ENCODE measurements at places on chromosomes 3 and 15.

GRCh38 chr3:153171256-153171655, 9.2 kb downstream of the RAP2B start:
- DNase-seq = no peak

DNA sequence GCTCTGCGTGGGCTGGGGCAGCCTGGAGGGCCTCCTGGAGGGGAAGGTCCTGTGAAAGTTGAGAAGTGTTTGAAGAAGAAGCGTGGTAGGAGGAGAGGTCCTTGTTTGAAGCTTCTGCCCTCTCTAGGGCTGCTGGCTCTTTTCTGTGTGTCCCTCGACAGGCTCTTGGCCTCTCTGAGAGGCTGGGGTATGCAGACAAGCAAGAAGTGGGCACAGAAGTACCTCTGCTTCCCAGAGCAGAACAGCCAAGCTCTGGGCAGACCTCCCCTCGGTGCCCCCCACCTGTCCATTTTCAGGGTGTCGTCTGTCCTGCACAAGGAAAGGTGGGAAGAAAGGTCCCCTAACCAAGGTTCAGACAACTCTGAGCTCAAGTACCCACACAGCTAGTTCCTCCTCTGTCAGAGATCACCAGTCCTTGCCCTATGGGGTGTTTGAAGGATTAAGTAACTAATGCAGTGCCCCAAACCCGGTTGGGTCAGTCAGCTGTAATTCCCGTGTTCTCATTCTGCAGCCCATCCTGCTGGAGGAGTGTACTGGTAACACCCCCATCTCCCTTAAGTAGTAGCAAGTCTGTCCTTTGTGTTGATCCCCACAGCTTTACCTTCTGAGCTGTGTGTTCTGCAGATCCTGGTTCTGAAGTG, 6.3 kb downstream of the CSK start:
- no peak for DNase-seq

DNA sequence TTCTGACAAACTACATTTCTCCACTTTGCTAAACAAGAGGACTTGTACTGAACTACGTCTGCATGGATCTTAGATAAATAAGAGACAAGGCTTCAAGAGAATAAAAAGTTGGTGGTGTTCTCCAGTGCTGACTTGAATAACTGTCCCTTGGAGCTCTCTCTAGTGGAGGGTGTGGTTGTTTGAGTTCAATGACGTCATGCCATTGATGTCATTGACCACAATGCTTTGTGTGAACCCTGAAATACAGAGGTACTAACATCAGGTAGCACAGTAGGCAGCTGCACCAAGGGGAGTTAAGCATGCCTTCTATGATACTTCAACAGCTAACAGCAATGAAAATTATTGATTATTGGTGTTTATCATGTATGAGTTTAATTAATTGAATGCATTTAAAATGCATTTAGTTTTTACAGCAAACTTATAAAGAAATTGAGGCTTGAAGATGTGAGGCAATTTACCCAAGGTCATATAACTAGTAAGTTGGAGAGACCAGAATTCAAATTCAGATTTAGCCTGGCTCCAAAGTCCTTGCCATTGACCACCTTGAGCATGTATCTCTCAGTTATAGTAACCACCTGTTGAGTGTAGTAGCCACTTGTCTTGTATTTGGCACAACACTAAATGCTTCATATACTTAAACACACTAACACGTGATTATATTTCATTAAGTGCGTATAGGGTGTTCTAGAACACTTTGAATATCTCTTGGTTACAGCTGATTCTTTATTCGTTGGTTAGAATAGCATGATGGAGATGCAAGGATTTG, 126.0 kb upstream of the ANKRD28 start:
- DNase-seq = no peak

DNA sequence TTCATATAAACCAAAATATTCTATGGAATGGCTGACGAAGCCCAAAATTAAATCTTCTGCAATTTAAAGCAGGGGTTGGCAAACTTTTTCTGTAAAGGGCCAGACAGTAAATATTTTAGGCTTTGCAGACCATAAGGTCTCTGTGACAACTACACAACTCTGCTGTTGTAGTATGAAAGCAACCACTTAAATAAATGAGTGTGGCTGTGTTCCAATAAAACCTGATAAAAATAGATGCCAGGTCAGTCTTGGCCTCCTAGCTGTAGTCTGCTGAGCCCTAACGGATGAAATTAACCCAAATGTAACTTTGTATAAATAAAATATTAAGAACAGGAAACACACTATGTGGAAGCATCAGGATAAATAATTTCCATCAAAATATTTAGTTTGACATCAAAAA, 104.2 kb downstream of the FBXL22 start:
- no peak for DNase-seq

- no peak for DNase-seq
Observed at GRCh38 chr3:24387493-24387892, 107.2 kb downstream of the THRB start.

- DNase-seq = no peak
Observed at GRCh38 chr3:127370906-127371305, 83.1 kb upstream of the PRR20G start.

GRCh38 chr3:157094301-157094700, 65.6 kb downstream of the CCNL1 start:
- no peak for DNase-seq

DNA sequence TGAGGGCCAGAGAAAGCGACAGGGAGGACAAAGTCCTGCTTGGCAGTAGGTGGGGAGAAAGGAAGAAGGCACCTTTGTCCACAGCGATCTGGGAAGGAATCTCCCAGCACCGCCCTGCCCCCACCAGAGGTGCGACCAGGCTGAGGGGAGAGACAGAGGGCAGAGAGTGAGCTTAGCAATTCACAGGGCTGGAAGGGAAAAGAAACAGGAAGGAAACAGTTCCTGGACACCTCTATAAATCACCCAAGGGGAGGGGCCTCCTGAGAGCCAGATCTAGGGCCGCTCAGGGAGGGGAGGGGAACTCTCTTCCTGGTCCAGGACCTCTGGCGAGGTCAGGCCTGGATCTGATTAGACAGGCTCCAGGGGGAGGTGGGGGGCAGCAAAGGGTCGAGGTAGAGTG, 35.4 kb downstream of the RNU5B-1 start:
- no peak for DNase-seq

GRCh38 chr3:177358091-177358976, 161.1 kb upstream of the TBL1XR1 start:
- DNase-seq = no peak

GRCh38 chr3:46998121-46998851, 18.8 kb downstream of the NBEAL2 start:
- DNase-seq = no peak

DNA sequence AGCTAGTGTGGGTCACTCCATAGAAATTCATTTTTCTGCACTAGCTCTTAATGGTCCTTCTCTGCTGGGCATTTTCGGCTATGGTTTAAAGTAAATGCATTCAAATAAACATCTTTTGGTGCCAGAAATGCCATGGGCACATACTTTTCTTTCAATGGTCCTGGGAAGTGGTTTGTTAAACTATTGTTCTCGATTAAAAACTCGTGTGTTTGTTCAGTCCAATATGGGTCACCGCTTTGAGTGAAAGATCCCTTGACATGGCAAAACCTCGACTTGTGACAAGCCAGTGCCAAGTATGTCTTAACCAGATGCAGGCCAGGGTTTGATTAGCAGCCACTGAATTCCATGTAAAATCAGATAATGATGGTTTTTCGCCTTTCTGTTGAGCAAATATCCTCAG, 331.9 kb upstream of the WNT5A start:
- no peak for DNase-seq

DNA sequence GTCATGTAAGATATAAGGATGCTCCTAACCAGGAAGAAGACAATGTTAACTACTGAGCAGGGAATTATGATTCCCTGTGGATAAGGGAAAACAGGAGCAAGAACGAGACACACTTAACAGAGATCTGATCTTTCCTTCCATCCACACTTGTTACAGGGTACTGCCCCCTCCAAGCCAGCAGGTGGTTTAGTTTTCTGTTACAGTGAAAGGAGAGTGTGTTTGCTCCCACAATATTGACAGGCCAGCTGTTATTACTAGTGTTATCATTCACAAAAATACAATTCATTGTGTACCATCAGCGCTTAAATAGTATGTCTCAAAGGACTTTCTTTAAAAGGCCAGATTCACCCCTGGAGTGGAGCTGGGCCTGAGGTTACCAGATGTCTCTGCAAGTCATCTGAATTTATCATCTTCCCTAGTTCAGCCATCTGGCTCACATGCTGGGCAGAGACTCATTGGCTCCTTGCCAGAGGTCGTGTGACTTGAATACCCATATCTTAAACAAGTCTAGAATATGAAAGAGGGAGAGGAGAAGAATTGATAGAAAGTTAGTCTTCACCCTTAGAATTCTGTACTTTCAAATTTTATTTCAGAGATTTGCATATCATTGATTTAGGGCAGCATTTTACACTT, 16.8 kb upstream of the FMN1 start:
- no peak for DNase-seq

DNA sequence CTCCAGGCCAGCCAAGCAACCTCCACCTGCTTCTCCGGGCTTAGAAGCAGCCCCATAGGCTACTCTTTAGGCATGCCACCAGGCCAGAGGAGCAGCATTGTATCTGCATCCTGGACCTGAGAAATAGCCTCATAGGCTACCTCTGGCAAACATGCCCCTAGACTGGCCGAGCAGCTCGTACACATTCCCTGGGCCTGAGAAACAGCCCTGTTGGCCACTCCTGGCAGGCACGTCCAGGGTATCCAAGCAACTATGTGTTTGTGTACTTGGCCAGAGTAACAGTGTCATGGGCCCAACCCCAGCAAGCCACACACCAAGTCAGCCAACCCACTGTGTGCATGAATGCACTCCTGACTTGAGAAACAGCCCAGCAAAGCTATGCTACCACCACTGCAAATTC, 498.7 kb upstream of the CDIN1 start:
- no peak for DNase-seq

DNA sequence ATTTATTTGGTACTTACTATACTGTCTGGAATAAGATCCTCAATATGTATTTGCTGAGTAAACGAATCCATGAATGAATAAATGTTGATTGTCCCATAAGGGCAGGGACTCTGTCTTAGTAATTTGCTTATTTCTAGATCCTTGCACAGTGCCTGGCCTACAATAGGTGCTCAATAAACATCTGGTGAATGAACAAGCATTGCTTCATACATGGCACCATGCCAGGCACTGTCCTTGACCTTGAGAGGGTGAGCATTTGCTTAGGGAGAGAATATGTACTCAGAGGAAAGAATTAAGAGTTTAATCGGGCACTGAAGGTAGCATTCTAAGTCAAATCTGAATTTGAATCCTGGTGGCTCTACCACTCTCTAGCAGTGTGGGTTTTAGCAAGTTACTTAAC, 282.1 kb downstream of the THSD4 start:
- DNase-seq = no peak

GRCh38 chr3:138941259-138941885, 5.6 kb downstream of the FOXL2 start:
- no peak for DNase-seq

GRCh38 chr15:77901251-77901881, 176.1 kb downstream of the TBC1D2B start:
- no peak for DNase-seq

DNA sequence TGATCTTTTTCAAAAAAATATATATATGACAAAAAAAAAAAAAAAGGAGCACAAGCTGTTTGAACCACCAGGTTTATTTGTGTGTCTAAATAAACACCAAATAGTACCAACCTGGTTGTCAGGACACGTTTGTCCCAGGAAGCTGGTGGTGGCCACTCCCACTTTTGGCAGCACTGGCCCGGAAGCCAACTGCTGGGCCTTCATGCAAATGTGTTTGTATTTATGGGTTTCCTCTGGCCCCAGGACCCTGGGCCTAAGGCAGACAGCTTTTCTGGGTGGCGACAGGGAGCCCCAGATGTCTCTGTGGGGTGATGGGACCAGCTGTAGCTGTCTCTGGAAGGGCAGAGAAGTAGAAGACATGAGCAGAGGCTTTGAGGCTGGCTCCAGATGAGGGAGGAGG, 31.6 kb downstream of the PRKCD start:
- no peak for DNase-seq

GRCh38 chr15:99455789-99456160, 110.0 kb upstream of the MEF2A start:
- no peak for DNase-seq

DNA sequence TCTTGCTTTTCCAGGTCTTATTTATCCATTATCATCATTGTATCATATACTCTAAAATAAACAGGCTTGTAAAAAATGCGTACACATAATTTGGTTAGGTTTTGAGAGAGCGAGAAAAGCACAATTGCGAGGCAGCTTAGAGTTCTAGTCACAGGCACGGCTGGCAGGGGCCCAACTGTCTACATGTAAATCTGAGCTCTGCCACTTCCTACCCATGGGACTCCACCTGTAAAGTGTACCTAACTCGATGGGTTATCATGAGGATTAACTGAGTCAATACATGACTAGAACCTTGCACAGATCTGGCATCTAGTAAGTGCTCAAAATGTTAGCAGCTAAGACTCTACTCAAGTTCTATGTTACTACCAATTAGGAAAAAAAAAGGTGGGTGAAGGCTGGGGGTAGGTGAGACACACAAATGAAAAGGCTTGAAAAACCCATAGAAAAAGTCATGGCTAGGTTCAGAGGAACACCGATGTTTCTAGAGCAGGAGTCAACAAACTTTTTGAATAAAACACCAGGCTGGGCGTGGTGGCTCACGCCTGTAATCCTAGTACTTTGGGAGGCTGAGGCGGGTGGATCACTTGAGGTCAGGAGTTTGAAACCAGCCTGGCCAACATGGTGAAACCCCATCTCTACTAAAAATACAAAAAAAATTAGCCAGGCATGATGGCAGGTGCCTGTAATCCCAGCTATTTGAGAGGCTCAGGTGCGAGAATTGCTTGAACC, 36.2 kb downstream of the GLB1 start:
- no peak for DNase-seq

DNA sequence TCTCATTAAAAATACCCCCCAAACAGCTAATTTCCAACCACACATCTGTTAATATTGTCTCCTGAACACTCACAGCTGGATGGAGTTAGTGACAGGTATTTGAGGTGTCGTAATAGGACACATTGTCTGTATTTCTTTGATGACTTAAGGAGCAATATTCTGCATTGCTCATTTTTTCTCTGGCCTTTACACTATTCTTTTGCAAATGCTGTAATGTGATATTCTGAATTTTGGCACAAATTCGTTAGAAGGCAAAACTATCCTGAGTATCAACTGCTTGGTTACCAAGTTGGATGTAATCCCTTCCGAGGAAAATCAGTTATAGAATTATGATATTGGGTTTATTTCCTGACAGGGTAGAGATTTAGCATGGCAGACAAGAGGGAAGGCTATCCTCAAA, 1030.2 kb downstream of the MCTP2 start:
- no peak for DNase-seq

DNA sequence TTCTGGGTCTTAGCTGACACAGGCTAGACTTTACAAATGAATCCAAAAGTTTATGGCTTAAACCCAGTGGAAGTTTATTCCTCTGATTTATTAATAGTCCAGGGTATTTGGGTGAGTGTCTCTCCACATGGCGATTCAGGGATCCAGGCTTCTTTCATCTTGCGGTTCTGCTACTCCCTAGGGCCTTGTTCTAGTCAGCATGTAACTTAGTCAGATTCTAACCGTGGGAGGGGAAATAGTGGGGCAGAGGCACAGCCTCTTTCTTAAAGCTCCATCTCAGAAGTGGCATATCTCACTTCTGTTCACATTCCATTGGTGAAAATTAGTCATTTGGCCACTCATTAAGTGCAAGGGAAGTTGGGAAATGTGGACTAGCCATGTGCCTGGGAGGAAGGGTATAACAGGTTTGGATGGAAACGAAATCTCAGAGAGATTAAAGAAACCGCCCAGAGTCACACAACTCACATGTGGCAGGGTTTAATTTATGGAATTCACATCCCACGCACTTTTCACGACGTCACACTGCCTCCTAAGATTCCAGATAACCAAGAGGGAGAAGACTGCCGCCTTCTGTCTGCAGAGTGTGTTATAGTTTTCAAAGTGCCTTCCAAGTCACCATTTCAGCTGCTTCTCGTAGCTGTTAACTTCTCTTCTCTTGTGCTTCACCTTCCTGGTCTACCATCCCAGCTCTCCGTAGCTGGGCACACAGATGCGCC, 11.4 kb upstream of the RASGRF1 start:
- no peak for DNase-seq

Data from BJ (cell line).